Glomerular endothelial cell (primary cell): ENCODE measurements at places on chromosomes 13 and 19. TPM values are rescaled to one million over a fixed set of nuclear protein-coding genes. Genes with fewer than 3 reads are reported as not detected.

GRCh38 chr13:80530191-80530590, 189.3 kb upstream of the SPRY2 start:
- no peak for DNase-seq

DNA sequence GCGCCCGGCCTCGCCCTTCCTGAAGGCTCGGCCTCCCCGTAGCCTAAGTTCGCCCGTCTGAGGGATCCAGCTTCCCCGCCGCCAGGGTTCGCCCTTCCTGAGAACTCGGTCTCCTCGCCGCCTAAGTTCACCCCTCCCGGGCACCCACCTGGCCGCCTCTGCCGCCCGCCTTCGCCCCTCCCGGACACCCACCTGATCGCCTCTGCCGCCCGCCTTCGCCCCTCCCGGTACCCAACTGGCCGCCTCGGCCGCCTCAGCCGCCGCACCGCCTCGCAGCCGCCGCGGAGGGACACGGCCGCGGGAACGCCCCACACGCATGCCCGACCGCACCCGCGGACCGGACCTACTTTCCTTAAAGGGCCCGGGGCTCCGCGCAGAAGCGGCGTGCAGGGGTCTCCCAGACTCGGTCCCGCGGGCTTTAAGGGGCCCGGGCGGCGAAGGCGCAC, at the start of gene MOB3A:
TSS of gene MOB3A (minus strand) at position 293 of the 446 bp plus-strand sequence. CDS start 17,766 bp downstream, outside the sequence.
- DNase-seq, result no peak

- DNase-seq, result no peak
Measured at GRCh38 chr19:13842291-13843103, 34.4 kb upstream of the NANOS3 start.

GRCh38 chr13:65855242-65855805, 1374.8 kb downstream of the PCDH9 start:
- DNase-seq, result no peak

GRCh38 chr19:29531458-29532025, 5.7 kb downstream of the VSTM2B start:
- no peak for DNase-seq

DNA sequence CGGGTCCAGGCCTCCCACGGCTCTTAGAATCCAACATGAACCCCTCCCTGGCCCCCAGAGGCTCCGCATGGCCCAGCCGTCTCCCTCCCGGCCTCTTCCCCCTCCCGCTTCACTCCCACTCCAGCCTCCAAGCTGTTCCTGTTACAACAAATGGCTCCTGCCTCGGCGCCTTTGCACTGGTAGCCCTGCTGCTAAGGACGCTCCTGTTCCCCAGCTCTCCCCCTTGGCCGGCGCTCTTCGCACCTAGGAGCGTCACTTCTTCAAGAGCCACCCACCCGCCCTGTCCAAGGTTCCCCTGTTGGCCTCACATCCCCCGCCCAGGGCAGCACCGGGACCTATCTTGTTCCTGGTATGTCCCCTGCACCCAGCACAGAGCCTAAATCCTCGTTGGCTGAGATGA, 9.4 kb downstream of the CCDC124 start:
- DNase-seq, result no peak

DNA sequence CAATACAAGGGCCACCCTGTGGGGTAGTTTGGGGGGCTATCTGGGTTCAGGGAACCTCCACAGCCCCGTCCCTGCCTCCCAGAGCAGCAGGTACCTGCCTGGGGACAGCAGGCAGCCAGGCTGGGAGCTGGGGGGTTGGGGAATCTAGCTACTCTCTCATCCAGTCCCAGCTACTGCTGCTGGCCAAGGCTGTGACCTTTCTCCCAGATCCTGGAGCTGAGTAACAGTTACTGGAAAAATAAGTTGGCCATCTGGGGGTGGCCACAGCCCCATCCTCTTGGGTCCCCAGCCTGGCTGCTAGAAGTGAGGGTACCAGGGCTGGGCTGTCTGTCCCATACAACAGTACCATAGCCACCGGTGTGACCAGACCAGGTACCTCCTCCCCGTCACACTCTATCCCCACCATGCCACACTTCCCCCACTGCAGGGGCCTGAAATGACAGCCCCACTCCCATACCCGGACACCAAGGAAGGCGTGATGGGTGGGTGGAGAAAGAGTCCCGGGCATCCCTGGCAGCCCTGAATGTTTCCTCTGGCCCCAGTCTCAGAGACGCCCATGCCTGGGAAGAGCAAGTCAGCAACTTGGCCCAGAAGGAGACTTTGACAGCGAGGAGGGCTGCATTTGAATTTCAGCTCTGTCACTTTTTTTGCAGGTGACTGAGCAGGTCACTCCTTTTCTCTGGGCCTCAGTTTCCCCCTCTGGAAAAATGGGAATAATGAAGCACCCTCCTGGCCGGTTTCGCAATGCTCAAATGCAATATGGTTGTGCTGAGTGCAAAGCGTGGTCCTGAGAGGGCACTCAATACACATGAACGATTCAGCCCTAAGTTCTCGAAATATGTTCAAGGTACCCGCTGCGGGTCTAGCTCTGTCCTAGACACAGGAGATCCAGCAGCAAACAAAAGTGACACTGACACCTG, 30.7 kb upstream of the NFIC start:
- no peak for DNase-seq

- DNase-seq, result no peak
Measured at GRCh38 chr13:26186995-26187394, 35.1 kb downstream of the RNF6 start.

- DNase-seq, result no peak
Measured at GRCh38 chr19:47232422-47233211, 1.6 kb upstream of the BBC3 start.

DNA sequence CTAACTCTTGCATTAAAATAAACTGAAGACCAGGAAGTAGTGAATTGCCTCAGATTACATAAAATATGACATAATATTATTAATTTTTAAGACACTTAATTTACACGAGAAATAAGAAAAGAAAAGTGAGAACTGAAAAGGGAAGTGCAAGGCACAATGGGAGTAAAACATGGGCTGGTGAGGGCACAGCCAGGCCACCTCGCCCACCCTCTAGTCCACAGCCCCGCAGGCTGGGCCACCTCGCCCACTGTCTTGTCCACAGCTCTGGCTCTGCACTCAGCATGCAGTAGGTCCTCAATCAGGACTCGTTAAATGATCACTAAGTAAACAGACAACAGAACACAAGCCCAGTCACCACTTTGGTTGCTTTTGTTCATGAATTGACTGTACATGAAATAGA, 67.8 kb upstream of the ARHGEF7 start:
- DNase-seq, result no peak

- DNase-seq, result no peak
Measured at GRCh38 chr13:113836768-113837559, 26.9 kb downstream of the GAS6 start.

- DNase-seq, result no peak
Measured at GRCh38 chr19:35529241-35530218, 1.4 kb upstream of the SBSN start.

- no peak for DNase-seq
Measured at GRCh38 chr13:102715447-102715846, 20.6 kb upstream of the METTL21C start.

- no peak for DNase-seq
Measured at GRCh38 chr13:35469806-35470525, 6.5 kb downstream of the MAB21L1 start.

GRCh38 chr19:15337202-15337601, 4.9 kb upstream of the BRD4 start:
- DNase-seq, result no peak

- DNase-seq, result no peak
Measured at GRCh38 chr13:27005976-27006518, 165.6 kb downstream of the USP12 start.

DNA sequence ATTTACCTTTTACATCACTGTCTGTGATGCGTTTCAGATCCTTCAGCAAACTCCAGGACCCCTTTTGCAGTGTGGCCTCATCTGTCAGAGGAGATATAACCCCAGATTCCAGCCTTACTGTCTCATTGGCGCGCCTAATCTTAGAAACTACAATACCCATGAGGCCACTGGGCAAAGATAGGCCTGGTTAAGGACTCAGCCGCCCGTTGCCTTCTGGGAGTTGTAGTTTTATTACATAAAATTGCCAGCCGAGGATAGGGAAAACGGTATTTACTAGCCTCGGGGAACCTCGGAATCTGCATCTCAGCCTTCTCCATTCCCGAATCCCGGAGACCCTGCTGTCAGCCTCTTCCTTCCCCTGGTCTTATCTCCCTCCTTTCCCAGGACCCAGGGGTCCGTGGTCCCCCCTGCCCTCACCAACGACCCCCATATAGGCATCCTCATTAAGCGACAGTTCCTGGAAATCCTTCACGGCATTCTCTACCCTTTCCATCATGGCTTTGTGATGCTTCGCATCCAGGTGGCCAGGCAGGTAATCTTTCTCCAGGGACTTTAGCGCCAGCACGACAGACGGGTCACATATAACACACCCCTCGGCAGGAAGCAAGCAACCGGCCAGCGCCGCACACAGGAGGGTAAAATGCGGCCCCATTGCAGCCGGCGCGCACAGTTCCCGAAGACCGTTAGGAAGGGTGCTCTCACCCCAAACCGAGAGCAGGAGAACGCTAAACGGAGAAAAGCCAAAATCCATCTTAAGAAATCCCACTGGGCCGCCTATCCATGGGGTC, 1.3 kb downstream of the IZUMO1 start:
- no peak for DNase-seq

The IFNL1 gene
- total RNA-seq, result not detected in 2 replicates

The SLC25A41 gene
- total RNA-seq, result 0.70 TPM in 1 of 2 replicates, not detected in the other

The FLT1 gene
- total RNA-seq, result 111 and 156 TPM in 2 replicates

The LRG1 gene
- 1.8 and 2.3 TPM in 2 replicates for total RNA-seq

The LGALS14 gene
- total RNA-seq, result not detected in 2 replicates
